ENCODE measurements at places on chromosomes 12 and 14.
A peak's percentile ranks its signal among the peaks of the same experiment; 100 is the strongest.

- peak; percentile 62 for DNase-seq
These were observed 94.9 kb downstream of the DAAM1 start for GRCh38 chr14:59283361-59283760.

DNA sequence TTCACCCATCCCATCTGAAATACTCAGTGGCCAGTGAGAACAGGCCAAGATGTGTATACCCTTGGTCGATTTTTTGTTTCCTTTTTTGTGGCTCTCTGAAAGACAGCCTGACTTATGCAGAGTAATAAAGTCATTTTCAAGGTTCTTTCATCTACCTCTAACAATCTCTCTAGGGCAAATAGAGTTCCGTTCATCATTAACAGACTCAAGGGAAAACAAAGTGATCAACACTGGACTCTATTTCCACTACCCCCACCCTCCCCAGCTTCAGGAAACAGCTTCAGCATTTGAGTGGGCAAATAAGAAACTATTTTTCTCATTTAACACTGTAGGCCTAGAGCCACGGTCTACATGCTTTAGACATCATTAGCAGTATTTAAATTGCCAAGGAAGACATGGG is 15.9 kb downstream of the PRKAB1 start:
- no peak for DNase-seq

DNA sequence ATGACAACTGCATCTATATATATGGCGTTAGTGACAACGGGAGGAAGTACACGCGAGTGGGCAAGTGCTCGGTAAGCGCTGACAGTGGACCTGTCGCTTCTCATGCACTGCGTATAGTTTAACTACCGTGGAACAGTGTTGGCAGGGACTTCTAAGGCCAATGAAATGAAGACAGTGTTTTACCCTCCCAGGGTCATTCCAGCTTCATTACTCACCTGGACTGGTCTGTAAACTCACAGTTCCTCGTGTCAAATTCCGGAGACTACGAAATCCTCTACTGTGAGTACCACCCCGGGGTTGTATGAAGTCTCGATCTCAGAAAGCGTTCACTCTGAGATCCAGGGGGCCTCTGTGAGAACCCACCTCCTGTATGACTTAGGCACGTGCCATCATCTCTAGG is 129.2 kb upstream of the EVL start:
- DNase-seq: peak; percentile 85

DNA sequence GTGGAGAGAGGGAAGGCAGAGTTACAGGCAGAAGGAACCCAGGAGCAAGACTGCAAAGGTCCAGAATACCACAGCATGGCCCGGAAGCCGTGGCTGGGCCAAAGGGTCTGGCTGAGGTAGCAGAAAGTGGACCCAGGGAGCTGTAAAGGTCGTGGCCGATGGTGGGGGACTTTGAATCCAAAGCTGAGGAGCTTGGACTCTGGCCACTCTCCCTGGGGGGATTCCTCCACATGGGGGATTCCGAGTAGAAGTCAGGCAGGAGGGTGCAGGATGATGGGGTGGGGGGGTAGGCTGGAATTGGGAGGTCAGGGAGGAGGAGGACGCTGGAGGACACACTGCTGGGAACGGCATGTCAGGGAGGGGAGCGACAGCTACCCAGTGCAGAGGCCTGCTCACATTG is 125.2 kb downstream of the GCH1 start:
- no peak for DNase-seq
